ENCODE measurements at places on chromosomes 6 and 20.

GRCh38 chr6:70527071-70527737 is 39.5 kb upstream of the SDHAF4 start:
- no peak for DNase-seq

- DNase-seq: no peak
Observed at GRCh38 chr6:14841901-14842421, 403.9 kb upstream of the JARID2 start.

DNA sequence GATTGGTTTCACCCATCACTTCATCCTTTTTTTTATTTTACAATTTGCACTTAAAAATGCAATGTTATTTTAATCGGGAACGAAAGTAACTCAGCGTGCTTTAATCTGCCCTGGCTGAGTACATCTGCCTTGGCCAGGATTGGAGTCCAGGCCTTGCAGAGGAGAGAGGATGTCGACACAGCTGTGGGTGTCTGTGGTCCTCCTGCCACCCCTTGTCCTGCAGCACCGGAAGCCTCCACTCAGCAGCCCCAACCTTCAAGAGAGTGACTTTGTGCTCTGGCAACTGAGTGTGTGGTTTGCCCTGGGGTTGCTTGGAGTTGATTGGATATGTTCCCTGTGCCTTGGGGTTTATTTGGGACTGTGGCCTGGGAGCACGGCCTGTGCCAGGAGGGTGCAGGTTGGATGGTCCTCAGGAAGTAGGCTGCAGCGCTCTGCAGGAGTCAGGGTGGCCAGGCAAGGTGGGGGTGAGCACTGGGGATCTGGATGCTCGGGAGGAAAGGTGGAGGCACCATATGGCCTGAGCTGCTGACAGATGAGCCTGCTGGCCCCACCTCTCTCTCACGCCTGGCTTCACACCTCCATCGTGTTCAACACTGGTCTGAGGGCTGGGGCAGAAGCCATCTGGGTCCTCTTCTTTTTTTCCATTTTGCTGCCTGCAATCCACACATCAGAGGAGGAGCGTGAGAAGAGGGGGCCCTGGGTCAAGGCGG is 4.3 kb downstream of the MYT1 start:
- DNase-seq: no peak

DNA sequence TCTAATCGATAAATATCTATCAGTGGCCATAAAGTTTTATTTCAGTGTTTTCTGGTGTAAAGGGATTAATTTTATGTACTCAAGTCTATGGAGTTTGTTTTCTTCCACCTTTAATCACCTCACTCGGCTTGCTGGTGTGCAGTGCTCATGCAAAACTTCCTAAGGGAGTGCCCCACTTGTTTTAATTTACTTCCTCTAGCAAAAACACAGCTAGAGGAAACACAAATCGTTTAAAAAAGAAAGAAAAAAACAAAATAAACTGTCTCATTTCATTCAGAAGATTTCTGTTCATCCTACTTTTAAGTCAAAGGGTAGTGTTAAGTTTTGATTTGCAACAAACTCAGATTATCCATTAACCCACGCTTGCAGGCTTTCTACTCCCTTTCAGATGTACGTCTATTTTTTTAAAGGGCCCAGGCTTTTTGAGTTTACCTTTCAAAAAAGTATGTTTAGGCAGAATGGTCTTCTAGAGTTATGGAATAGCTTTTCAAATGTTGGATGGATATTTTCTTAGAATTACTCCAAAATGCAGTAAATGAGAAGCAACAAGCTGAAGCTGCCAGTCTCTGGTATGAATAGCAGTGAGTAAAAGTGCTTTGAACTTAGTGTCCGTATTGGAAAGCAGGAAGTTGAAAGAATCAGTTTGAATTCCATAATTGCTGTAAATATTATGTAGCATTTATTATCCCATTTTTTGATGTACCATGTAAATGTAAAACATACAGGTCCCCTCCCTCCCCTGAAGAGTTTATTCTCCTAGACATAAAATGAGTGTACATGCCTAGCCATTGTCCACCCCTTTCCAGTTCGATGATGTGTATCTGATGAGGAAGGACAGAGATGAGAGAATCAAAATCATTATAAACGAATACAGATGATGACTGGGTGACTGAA is 113.3 kb downstream of the SLC16A10 start:
- no peak for DNase-seq

- DNase-seq: no peak
Observed at GRCh38 chr6:36823421-36824096, 15.7 kb downstream of the CPNE5 start.
